ENCODE measurements at places on chromosomes 16 and 17.

DNA sequence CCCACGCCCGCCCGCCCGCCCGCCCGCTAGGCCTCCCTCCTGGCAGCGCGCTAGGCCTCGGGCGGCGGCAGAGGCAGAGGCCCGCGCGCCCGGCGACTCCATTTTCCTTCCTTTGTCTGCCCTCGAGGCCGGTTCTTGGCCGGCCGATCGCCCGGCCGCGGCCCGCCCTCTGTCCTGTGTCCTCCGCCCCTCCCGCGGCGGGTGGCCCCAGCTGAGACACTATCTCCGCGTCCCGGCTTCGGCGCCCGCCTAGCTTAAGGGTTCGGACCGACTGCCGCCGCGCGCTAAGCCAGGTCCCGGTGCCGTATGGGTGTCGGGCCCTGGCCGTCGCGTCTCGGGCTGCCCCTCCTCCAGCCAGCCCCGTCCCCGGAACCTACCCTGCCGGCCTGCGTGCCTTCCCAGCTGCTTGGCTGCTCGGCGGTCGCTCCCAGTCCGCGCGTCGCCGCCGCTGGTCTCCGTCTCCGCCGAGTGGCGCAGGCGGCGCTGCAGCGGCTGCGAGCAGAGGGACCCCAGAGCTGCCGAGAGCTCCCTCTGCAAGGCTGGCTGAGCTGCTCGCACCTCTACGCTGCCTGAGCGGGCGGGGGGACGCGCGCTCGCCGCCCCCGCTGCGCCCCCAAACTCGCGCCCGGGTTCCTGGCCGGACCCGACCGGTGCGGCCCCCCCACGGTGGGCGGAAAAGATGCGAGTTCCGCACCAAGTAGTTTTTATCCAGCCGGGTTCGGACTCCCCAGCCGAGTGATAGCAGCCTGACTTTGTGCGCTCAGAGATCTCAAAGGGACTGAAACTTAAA lies 787 bp downstream of the CTCF start:
- peak; percentile 66 for DNase-seq

GRCh38 chr17:58703916-58704286 lies 11.5 kb downstream of the RAD51C start:
- DNase-seq: no peak

DNA sequence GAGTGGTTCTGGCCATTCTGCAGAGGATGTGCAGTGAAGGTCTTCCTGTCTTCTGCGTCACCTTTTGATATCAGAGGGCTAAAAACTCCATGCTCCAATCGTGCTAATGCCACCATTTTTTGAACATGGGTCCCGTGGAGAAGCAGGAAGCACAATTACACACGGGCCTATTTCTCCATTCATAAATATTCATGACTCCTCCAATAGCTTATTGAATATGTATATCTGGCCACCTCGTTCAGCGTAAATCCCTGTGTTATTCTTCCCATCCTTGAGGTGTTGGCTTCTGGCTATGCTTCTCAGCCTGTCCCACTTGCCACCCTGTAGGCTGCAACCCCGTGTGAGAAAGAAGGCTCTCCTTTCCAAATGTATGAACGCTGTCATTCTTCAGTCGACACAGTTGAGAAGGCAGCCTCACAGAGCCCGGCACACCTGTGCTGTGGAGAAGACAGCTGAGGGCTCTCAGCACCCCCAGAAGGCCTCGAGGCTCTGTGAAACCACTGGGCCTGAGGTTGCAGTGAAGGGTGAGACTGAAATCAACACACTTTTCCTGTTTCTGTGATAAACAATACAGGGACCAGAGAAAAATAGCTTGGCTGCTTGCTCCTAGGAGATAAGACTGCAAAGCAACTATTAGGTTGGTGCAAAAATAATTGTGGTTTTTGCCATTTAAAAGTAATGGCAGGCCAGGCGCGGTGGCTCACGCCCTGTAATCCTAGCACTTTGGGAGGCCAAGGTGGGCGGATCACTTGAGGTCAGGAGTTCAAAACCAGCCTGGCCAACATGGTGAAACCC lies 4.9 kb upstream of the ANKRD40CL start:
- no peak for DNase-seq

- DNase-seq: no peak
Measured at GRCh38 chr17:30520882-30521281, 43.7 kb downstream of the GOSR1 start.

- DNase-seq: no peak
Measured at GRCh38 chr17:52149626-52150025, 8.9 kb downstream of the CA10 start.

DNA sequence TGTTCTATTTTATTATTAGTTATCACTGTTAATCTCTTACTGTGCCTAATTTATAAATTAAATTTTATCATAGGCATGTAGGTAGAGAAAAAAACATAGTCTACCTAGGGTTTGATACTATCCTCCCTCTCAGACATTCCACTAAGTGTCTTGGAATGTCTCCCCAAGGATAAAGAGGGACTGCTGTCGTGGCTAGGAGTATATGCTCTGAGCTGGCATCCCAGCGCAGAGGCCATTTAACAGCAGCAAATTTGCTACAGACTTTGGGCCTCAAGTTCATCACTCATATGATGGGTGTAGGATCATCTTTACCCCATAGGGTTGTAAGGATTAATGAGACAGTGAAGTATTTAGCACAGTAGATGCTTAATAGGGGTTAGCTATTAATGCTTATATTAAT lies 56.7 kb downstream of the ZFHX3 start:
- DNase-seq: no peak

GRCh38 chr16:47139561-47140185 lies 4.1 kb downstream of the NETO2 start:
- no peak for DNase-seq

DNA sequence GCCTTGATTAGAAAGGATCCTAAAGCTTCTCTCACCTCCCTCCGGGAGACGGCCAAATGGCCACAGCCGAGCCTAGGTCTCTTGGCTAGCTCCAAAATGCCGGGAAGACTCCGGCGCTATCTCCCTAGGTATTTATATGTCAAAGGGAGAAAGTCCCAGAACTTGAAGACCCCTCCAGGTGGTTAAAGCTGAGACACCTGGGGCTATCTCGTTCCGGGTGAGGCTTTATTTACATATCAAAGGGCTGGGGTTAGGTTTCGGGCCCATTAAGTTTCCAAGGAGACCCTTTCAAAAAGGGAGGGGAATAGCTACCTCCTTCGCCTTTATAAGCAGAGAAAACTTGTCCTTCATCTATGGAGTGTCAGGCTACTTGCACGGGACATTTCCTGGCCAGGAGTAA lies 70.9 kb upstream of the KIFC3 start:
- DNase-seq: peak; percentile 30

DNA sequence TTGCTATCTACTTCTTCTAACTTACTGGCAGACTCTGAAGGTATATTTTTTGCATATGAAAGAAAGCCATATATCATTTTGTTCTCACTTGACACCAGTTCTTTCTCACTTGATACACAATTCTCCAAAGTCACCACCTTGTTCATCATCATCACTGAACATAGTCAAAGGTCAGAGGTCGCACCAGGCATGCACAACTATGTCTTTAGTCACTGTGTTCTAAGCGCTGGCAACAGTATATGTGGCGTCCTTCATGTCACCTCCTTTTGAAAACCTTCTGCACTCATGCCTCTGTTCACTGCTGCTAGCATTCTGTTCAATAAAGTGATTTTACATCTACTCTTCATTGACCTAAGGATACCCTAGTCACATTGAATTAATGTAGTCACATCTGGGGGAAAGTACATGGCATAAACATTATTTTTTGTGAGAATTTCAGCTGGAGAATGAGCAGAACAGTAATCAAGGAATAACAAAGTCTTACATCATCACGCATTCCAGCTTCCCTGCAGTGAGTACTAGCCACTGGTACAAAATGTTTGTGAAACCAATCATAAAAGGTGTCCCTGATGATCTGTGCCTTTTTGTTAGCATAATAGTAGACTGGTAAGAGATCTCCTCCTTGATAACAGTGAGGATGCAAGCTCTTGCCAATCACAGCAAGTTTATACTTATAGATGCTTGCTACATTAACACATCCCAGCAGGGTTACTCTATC lies 20.5 kb upstream of the TBX4 start:
- no peak for DNase-seq

DNA sequence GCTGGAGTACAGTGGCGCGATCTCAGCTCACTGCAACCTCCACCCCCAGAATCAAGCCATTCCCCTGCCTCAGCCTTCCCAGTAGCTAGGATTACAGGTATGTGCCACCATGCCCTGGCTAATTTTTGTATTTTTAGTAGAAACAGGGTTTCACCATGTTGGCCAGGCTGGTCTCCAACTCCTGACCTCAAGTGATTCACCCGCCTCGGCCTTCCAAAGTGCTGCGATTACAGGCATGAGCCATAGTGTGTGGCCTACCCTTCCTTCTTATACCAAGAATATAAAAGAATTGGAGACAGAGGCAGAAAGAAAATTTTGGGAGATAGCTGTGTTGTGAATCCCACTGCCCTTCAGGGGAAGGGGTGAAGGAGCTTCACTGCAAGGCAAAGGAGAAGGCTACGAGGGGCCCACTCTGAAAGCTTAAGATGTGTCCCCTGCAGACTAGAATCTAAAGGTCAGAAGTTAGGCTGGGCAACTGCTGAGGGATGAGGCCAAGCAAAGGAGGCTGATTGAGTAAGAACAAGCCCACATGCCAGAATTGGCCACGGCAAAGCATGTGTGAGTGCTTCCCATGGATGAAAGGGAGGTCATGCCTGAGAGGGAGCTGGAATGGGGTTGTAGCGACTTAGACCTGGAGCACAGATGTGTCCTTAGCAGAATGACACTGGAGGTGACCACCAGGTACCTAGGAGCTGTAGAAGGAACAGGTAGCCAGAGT lies 8.4 kb upstream of the CRYBA1 start:
- no peak for DNase-seq
